HCT116 (cell line): ENCODE measurements at places on chromosomes 13 and 19. TPM values are rescaled to one million over a fixed set of nuclear protein-coding genes. Genes with fewer than 3 reads are reported as not detected.

The CEACAM8 gene
- total RNA-seq: not detected

The FSD1 gene
- 20.1 TPM for total RNA-seq

The POU2F2 gene
- total RNA-seq: 0.89 TPM

The CD70 gene
- 2.1 TPM for total RNA-seq

The DCAF15 gene
- total RNA-seq: 46.2 TPM

The ZNF100 gene
- total RNA-seq: 8.5 TPM

The NAPSA gene
- 4.4 TPM for total RNA-seq

The ADAT3 gene
- 15.9 TPM for total RNA-seq

The KASH5 gene
- not detected for total RNA-seq

The GNG14 gene
- not detected for total RNA-seq

The KLK12 gene
- total RNA-seq: not detected

The TMEM86B gene
- total RNA-seq: 10.6 TPM

The ADM5 gene
- 12.1 TPM for total RNA-seq

The CACTIN gene
- 33.2 TPM for total RNA-seq

The TPT1 gene
- 2,859 TPM for total RNA-seq

The ZNF154 gene
- 0.10 TPM for total RNA-seq

The WDR88 gene
- total RNA-seq: not detected

The LGALS4 gene
- total RNA-seq: 0.86 TPM
